Left kidney (tissue), 8 donors: ENCODE measurements at places on chromosomes 5 and 9.

GRCh38 chr9:112012026-112012902 lies 115.7 kb downstream of the UGCG start:
- DNase-seq, result no peak

- no peak for DNase-seq
These were observed 52.7 kb upstream of the OTULINL start for GRCh38 chr5:14528926-14529325.

GRCh38 chr5:38780945-38781344 lies 64.9 kb upstream of the OSMR start:
- DNase-seq, result peak; percentile 26

DNA sequence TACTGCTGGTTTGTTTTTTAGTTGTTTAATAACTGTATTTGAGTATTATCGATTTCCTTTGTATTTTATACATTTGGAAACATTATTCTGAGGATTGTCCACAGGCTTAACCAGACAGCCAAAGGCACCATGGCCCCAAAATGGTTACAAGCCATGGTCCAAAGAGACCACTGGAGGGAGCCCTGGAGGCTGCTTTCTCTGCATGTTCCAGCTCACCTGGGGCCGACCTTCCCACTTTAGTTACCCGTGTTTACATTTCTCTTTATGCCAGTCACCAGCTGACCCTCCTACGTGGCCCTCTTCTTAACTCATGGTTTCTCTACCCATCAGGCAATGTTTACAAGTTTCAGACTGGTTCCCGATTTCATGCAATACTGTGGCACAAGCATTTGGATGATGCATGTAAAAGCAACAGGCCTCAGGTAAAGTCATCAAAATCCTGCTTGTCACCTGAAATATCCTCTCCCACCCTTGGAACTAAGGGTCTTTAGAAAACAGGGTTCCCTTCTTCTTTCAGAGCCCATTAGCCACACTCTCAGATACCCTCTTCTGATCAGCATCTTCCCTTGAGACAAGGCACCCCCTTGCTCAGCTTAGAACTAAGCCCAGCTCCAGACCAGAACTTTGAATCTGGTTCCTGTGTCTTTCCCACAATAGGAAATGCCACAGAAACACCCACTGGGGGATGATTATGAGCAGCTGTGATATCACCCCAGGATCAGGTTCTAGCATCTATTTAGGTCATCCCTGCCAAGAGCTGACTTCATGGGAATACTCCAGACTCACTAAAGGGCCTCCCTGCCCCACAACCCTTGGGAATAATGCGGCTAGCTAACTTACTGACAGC lies 49.9 kb upstream of the GARNL3 start:
- peak; percentile 66 for DNase-seq

DNA sequence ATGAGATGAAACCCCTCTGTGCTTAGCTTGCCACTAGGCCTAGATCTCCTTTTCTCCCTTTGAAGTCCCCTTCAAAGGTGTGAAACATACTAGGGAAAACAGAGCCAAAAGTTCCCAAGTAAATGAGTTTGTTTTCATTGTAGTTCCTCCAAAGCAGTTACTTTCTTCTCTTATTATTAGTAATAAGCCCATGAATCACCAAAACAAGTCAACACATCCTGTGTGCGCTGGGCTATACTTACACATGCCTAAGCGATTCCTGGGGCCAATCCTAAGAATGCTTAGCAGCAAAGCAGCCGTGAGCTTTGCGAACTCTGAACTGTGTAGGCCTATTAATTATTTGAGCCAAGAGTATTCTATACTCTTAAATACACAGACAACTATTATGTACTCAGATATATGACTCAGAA lies 7.6 kb downstream of the ENC1 start:
- no peak for DNase-seq

GRCh38 chr5:15597804-15598203 lies 97.8 kb downstream of the FBXL7 start:
- no peak for DNase-seq

GRCh38 chr5:14322437-14323187 lies 179.5 kb downstream of the TRIO start:
- DNase-seq, result no peak

DNA sequence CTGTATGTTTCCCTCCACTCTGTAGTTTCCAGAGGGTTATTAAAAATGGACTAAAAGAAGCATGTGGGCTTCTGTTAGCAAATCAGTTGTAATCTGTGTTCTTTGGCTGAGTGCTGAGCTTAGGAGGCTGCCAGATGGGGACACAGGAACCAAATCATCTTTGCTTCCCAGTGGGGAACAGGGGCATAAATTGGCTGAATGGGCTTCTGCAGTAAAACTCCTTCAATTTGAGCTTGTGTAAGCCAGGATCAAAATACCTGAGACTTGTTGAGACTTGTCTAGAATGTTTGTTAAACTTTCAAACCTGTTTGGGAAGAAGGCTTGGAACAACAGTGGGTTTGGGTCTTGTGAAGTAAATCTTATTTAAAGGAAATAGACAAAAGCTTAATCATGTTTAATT lies 32.2 kb upstream of the TNFAIP8 start:
- no peak for DNase-seq

DNA sequence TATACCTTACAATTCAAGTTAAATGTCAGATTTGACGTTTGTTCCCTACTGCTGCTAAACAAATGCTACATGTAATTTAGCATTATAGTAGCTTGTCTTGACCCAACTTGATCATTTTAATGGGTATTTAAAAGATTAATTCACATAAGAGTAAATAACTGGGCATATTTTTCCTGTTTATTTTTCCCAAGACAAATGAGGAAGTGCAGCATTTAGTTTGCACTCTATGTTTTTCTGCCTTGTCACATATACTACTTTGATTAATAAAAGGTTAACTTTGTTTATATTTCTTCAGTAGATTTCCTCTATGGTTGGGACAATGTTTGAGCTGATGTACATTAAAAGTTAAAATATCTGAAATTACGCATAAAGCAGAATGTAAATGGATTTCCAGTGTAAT lies 641.8 kb downstream of the PRR16 start:
- no peak for DNase-seq

- DNase-seq, result no peak
These were observed 4.0 kb upstream of the RANBP3L start for GRCh38 chr5:36305571-36306326.

GRCh38 chr9:2620919-2621721 lies 467 bp upstream of the VLDLR start:
- peak; percentile 64 for DNase-seq

DNA sequence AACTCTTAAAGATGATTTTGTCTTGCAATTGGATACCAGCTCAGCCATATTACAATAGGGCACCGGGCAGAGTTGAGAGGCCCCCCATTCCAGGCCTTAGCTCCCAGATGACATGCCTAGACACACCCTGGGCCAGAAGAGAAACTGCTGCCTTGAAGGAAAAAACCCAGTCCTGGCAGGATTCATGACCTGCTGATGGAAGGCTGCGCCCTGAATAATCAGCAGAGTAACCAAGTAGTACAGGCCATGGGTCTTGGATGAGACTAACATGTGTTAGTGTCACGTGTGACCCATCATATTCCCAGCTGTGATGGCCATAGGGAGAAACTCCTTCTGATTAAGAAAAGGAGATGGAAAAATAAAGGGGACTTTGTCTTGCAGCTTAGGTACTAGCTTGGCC lies 39.0 kb upstream of the DEPDC1B start:
- DNase-seq, result no peak

DNA sequence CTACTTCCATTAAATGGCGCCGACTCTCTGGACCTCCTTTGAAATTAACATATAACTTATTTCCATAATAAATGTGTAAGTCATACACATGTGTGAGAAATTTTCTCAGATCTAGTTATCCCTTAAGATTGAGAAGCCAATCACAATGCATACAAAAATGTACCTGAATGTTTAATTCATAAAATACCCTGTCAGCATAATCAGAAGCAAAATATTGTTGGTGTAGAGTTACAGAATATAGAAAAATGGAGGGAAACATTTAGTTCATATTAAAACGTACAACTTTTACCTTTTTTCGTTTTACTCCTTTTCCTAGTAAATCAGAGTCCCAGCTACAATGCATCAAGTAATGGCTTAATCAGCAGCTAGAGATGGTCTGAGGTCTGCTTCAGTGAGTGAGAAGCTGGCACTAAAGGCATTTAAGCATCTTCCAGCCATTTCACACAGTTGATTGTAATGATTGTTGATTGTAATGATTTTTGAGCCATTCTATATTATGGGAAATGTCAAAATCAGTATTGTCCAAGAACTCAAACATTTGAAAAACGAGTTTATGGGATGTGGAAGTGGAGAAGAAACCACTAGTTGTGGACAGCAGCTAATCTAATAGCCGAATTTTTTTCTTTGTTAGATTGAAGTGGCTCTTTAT lies 81.8 kb downstream of the ANXA1 start:
- DNase-seq, result no peak

DNA sequence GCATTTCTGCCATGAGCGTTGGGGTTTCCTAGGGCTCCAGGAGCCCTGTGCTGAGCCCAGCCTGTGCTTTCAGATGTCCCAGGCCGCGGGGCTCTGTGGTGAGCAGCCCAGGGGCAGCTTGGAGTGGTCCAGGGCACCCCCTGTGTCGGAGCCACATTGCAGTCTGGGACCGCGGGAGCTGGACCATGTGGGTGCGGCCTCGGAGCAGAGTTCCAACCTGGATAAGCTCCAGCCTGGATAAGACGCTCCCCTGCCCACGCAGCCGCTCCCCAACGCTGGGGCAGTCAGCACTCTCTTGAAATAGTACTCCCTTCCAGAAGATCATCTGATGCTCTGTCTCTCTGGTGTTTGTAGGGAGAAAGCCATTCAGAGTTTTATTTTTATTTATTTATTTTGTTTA lies 111.1 kb downstream of the WNK2 start:
- peak; percentile 17 for DNase-seq

- DNase-seq, result no peak
These were observed 17.4 kb downstream of the NRG2 start for GRCh38 chr5:140025736-140026135.

DNA sequence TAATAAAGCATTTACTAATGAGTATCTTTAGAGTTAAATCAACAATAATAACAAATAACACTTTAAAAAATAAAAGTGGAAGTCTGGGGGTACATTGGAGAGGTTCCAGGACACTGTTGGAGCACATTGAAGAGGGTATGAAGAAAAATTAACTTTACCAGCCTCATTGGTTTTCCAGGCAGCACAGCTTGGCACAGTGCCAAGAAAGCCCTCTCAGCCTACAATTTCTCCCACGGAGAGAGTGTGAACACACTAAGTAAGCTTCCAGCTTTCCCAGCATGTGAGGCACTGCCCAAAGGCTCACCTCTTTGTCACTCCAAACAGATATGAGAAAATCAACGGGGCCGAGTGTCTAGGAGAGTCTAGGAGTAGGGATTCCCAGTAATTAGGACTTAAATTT lies 1912.8 kb upstream of the NUDT12 start:
- DNase-seq, result no peak

- peak; percentile 19 for DNase-seq
These were observed 24.7 kb upstream of the CETN3 start for GRCh38 chr5:90434116-90434714.

GRCh38 chr9:121818016-121818661 lies 166.7 kb downstream of the DAB2IP start:
- no peak for DNase-seq
